NCI-H524 (cell line): ENCODE measurements at places on chromosomes 7 and 10.

GRCh38 chr10:3108575-3109105, 41.3 kb downstream of the PFKP start:
- DNase-seq: no peak

GRCh38 chr10:23534326-23534725, 95.5 kb downstream of the OTUD1 start:
- DNase-seq: no peak

GRCh38 chr7:23396222-23397015, 73.9 kb downstream of the IGF2BP3 start:
- DNase-seq: peak; percentile 35

GRCh38 chr10:71597821-71598498, 121.6 kb downstream of the C10orf105 start:
- peak; percentile 15 for DNase-seq

DNA sequence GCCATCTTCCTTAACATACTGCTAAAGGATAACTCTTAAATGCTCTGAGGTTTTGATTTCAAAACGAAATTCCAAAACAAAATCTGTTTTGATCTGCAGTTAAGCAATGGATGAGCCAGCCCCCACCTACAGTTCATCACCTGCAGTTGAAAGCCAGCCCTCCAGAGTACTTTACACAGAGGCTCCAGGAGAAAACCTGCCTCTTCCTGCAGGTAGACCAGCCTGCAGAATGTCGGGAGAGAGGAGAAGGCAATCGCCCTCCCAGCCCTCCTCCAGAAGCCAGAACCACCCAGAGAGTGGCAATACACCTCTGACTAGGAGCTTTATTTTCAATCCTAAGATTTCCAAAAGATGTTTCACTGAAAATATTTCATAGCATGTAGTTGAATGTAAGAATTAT, 798.1 kb downstream of the GATA3 start:
- DNase-seq: no peak

DNA sequence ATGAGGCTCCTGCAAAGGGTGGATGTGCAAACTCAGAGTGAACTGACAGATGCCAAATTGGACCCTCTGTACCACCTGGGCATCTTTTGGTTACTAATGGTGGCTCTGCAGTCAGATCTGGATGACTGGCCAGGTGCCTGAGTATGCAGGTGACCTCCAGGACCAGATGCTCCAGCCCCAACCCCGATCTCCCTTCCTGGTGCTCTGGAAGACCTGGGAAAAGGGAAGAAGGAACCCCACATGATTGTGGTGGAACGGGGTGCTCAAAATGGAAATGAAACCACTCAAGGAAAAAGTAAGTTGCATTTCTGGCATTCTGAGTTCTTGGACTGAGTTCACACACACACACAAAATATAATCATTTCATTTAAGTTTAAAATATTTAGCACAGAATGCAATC, 9.8 kb upstream of the AEBP1 start:
- no peak for DNase-seq

GRCh38 chr10:21531164-21531563, 2.9 kb upstream of the MLLT10 start:
- DNase-seq: peak; percentile 1

DNA sequence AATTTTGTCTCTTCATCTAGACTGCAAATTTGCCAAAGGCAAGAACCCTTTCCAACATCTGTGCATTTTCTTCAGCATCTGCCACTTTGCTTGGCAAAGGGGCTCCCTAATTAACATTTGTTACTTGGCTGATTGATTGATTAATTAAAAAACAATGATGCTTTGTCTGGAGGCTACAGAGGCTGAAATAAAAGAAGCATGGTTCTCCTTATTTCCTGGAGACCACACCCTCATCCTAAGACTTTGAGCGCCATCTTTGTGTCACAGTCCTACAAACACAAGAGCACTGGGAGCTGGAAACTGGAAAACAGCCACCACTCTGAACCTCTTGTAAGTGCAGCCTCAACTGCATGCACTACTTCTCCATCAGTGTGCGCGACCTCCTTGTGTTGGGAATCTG, 189.2 kb downstream of the C7orf25 start:
- DNase-seq: no peak
